ENCODE measurements at places on chromosomes 7 and 10. TPM values are rescaled to one million over a fixed set of nuclear protein-coding genes. Genes with fewer than 3 reads are reported as not detected.

Gene SPDYE5
- total RNA-seq, result not detected

Gene GATA3
- total RNA-seq, result 4.9 TPM

Gene EN2
- total RNA-seq, result 0.85 TPM

Gene RBP3
- total RNA-seq, result not detected

Gene PAX4
- not detected for total RNA-seq

Gene NPY
- not detected for total RNA-seq

Gene PRPS1L1
- not detected for total RNA-seq

Gene FOXP2
- total RNA-seq, result not detected

Gene UNC5B
- total RNA-seq, result 3.3 TPM

Gene SH2D4B
- not detected for total RNA-seq

Gene MINDY4
- total RNA-seq, result 2.3 TPM

Gene UPF2
- total RNA-seq, result 13.3 TPM

Gene NPFFR1
- total RNA-seq, result not detected

Gene PNPLA8
- 13.1 TPM for total RNA-seq

Gene ATOH7
- total RNA-seq, result 0.10 TPM

Gene GPR85
- not detected for total RNA-seq

Gene SPRN
- total RNA-seq, result 0.54 TPM
